ENCODE measurements at places on chromosomes 11 and 22.

DNA sequence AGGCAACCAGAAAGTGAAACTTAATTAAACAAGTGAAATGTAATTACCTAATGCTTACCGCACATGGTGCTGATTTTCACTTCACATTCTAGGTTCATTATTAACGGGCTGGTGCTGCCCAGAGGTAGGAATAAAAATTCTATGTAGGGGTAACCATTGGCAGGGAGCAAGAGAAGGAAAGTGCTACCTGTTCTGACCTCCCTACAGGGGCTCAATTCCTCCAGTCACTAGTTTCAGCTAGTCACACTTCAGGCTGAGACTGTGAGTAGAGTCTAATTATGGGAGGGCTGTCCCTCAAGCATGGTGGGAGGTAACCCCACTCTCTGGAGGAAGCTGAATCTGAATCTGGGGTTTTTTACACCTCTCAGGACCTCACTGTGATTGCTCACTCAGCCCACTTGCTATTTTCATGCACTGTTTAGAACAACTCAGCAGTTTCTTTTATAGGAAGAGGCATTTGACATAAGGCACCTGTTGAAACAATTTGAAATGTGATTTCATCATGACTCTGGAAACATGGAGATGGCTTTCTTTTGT lies 75.4 kb downstream of the MAML2 start:
- no peak for DNase-seq

DNA sequence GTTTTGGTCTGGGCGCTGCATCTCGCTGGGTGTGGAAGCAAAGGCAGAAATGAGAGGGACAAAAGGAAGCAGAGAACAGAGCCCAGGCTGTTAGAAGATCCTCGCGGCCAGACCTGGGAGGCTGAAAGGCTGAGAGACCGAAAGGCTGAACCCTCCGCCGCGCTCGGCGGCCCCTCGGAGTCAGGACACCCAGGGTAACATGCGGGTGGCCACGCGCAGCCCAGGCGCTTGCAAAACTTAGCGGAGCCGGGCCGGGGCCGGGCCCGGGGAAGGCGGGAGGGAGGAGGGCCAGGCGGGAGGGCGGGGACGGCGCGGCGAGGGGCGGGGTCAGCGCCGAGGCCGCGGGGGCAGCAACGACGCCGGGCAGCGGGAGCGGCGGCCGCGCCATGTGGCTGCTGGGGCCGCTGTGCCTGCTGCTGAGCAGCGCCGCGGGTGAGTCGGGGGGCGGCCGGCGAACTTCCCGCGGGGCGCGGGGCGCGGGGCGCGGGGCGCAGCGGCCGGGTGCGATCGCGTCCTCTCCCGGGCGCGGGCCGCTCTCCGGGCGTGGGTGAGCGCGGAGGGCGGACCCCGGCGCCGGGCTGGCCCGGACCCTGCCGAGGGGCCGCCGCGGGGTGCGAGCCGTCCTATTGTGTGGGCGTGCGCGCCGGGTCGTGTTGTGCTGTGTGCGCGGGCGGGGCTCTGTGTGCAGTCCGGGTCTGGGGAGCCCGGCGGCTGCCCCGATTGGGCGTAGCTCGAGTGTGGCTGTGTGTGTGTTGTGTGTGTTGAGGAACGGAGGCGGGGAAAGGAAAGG lies at the start of gene LDLRAD3:
LDLRAD3 (plus strand) TSS at position 350 of the 790 bp plus-strand sequence; CDS start at position 387, 37 bp downstream.
- DNase-seq = peak; percentile 78

- no peak for DNase-seq
Observed at GRCh38 chr22:48106715-48107259, 1344.3 kb downstream of the TBC1D22A start.

- DNase-seq = no peak
Observed at GRCh38 chr11:9893474-9893873, 229.6 kb downstream of the SWAP70 start.

DNA sequence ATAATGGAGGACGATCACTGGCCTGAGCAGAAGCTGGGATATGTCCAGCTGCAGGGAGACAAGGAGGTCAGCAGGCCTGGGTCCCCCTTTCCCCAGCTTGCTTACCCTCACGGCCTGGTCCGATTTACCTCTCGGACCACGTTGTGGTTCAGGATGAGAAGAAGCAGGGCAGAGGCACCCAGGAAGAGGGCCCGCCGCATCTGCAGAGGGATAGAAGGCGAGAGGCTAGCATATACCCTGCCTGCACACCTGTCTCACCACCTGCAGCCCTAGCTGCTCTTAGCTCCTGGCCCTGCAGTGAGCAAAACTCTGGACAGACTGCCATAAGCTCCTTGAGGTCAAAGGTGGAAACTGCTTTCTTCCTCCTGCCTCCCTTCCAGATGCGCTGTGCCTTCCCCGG lies 1.3 kb downstream of the RNF215 start:
- no peak for DNase-seq

DNA sequence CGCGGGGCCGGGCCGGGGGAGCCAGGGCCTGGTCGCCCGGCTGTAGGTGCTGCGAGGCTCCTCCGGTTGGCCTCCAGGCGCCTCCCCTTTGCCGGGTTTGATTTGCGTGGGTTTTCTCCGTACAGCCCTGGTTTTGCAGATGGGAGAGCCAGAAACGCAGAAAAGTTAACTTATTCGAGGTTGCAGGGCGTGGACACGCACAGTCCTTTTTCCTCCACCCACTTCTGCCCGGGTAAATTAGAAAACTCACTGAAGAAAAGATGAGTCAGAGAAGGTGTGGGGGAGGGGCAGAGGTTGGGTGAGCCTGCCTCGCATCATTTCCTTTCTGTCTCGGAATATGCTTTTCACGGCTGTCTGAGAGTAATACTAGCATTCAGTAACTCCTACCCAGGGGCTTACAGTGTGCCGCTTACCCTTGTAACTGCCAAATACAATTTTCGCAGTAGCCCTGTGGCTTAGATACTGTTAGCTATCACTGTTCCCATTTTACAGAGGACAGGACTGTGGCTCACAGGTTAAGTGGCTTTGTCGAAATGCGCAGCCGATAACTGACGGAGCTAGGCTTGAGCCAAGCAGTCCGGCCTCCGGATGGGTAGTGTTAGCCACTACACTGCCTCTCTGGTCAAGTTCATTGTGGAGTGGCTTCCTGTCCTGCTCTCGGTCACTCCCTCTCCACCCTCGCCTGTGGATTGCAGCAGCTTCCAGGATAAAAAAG lies 812 bp downstream of the FADD start:
- DNase-seq = no peak

- no peak for DNase-seq
Observed at GRCh38 chr11:5096011-5096410, 26.6 kb downstream of the OR52E1 start.

DNA sequence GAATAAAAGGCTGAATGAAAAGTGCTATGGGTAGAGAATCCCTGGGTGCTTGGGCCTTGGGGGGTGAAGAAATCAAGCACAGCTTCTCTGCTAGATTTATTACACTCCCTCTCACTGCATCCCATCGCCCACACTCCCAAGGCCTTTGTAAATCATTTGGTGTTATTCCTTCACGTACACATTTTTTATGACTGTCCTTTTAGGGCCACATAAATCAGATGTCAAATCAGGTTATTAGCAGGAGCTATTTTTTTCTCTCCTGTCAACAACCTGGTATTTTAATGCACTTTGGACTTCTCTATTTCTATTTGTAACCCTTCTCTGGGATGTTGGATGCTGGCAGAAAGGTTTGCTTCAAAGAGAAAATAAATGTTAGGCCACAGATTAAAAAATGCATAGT lies 408.8 kb downstream of the INSC start:
- no peak for DNase-seq

GRCh38 chr11:73242251-73243092 lies 24.4 kb downstream of the P2RY2 start:
- DNase-seq = peak; percentile 57

DNA sequence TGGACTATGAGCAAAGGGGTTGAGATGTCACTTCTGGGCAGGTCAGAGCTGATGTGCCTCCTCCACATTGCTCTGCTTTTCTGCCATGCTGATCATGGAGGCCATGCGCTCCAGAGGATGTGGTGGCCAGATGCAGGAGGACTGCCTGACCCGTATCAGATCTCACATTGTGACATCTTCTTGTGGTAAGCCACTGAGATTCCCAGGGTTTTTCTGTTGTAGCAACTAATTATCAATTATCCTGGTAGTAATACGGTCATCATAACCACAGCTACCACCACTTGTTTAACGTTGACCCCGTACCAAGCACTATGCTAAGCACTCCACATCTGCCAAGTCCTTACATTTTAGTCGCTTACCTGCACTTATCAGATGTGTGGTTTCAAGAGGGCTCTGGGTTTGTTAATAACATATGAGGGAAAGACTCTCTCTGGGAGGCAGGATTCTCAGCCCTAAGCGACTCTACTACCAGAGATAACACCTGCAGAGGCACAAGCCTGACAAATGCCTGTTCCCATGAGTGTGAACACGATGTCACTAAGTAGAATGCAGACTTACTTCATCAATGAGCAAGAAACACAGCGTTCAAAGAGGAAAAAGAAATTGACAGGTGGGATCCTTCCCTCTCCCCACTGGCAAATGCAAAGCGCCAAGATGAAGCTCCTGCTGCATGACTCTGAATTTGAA lies 63.6 kb upstream of the TIMP3 start:
- no peak for DNase-seq
